ENCODE measurements at places on chromosomes 7 and 10.

- DNase-seq, result no peak
These were observed 5.8 kb upstream of the GFRA1 start for GRCh38 chr10:116278846-116279245.

DNA sequence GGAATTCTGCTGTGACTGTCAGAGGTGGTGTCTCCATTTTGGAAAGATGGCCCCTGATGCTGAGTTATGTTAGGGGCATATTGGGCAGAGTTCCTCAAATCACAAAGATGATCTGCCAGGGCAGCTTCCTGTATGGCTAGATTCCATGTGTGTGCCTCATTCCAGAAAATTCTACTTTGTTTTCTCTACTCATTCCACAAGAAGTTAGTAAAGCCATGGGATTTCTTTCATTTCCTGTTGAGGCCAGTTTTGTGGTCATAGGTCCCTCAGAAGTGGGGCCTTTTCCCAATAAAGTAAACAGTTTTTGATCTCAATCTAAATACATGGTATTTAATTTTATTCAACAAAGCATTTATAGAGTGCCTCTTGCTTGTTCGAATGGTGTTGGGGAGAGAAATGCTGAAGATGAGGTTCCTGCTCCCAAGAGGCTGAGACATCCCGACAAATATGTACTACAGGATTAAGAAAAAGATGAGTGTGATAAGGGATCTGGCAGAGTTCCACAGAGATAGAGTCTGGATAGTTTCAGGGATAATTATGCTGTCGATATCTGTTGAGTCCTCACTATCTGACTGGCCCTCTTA is 33.0 kb downstream of the MINDY4 start:
- no peak for DNase-seq

DNA sequence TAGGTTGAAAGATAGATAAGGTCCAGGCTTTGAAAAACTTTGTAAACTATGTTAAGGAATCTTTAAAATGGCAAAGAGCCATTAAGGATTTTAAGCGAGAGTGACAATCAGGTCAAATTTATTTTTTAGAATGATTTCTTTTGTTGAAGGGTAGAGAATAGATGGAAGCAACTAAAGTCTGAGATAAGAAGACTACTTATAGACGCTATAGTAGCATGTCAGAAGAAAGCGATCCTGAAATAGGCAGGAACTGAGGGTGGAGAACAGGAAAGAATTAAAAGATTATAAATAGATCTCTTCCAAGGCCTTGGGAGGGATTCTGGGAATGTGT is 13.0 kb upstream of the TSPAN13 start:
- DNase-seq, result no peak

GRCh38 chr10:102613785-102614184 is 30.5 kb upstream of the TRIM8 start:
- no peak for DNase-seq

- no peak for DNase-seq
These were observed 36.6 kb downstream of the PRKCQ start for GRCh38 chr10:6543431-6544005.

Data from effector memory CD8-positive, alpha-beta T cell (primary cell).